A549 treated with GW870086 at 1 μM for 4 hours (cell line): ENCODE measurements at places on chromosomes 4 and X. TPM values are rescaled to one million over a fixed set of nuclear protein-coding genes. Genes with fewer than 3 reads are reported as not detected.

The RAB9A gene
- 29.9 to 35.4 TPM (median 34.6 TPM) in 5 replicates for total RNA-seq

The ENPP6 gene
- total RNA-seq: not detected in 5 replicates

The F11 gene
- not detected in 5 replicates for total RNA-seq

The CYP2U1 gene
- total RNA-seq: 1.1 to 1.8 TPM (median 1.5 TPM) in 5 replicates

The TSC22D3 gene
- total RNA-seq: 119 to 150 TPM (median 136 TPM) in 5 replicates

The SUPT20HL1 gene
- total RNA-seq: not detected in 5 replicates

The CLTRN gene
- 0.72 to 1.1 TPM (median 0.91 TPM) in 5 replicates for total RNA-seq

The GK gene
- 1.9 to 2.4 TPM (median 2.4 TPM) in 5 replicates for total RNA-seq

The LANCL3 gene
- total RNA-seq: not detected in 5 replicates

The SSX2B gene
- total RNA-seq: not detected in 5 replicates

The GAGE12F gene
- not detected in 5 replicates for total RNA-seq

The TMEM47 gene
- 0.87 to 1.5 TPM (median 1.2 TPM) in 5 replicates for total RNA-seq

The TMEM35A gene
- not detected in 5 replicates for total RNA-seq

The AREG gene
- 38.9 to 48.1 TPM (median 43.8 TPM) in 5 replicates for total RNA-seq
